ENCODE measurements at places on chromosomes 6 and 20.

DNA sequence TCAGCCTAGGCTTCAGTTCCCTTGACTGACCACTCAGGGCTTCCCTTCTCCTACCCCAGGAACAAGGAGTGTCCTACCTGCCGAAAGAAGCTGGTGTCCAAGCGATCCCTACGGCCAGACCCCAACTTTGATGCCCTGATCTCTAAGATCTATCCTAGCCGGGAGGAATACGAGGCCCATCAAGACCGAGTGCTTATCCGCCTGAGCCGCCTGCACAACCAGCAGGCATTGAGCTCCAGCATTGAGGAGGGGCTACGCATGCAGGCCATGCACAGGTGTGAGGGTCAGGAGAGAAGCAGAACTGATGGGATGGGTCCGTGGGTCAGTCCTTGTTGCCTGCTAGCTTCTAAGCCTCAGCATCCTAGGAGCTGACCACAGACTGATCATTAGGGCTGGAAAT lies 1.6 kb downstream of the RING1 start:
- DNase-seq, result no peak

DNA sequence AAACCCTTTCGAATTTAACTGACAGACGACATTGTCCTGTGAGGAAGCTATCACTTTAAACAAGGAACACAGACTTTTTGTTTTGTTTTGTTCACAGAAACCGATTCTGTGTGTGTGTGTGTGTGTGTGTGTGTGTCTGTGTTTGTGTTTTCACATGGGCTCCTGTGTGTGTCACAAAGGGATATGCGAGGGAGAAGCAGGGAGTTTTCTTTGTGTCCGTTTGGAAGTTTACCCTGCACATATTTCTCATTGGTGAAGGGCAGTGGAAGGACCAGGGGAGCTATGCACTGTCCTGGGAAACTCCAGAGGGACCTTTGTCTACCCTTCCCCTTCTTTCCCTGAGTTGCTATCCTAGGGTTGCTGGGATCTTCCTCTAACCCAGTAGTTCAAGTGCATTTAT lies 17.7 kb downstream of the POM121L2 start:
- no peak for DNase-seq

DNA sequence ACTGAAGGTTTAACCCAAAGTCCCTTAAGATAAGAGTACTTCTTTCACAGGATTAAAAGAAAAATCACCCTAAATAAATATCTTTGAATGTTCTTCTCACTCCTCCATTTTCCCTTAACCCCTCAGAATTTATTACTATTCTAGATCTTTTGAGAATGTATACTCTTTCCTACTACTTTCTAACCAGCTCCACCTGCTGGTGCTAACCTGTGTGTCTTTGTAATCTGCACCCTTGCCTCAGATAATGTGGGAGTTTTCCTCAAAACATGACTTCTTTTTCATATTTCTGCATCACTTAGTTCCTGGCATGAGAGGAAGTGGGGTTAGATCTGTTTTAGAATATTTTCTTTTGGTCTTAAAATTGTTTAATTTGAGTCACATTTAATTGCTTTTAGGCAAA lies 394.2 kb downstream of the BMP2 start:
- DNase-seq, result no peak

GRCh38 chr6:106026748-106027715 lies 59.1 kb upstream of the PRDM1 start:
- no peak for DNase-seq

GRCh38 chr20:40703975-40704530 lies 15.0 kb upstream of the MAFB start:
- no peak for DNase-seq

Measured in activated CD8-positive, alpha-beta memory T cell treated with anti-CD3 and anti-CD28 coated beads for 4 hours (primary cell).